ENCODE measurements at places on chromosomes 16 and 17.
A peak's percentile ranks its signal among the peaks of the same experiment; 100 is the strongest.

DNA sequence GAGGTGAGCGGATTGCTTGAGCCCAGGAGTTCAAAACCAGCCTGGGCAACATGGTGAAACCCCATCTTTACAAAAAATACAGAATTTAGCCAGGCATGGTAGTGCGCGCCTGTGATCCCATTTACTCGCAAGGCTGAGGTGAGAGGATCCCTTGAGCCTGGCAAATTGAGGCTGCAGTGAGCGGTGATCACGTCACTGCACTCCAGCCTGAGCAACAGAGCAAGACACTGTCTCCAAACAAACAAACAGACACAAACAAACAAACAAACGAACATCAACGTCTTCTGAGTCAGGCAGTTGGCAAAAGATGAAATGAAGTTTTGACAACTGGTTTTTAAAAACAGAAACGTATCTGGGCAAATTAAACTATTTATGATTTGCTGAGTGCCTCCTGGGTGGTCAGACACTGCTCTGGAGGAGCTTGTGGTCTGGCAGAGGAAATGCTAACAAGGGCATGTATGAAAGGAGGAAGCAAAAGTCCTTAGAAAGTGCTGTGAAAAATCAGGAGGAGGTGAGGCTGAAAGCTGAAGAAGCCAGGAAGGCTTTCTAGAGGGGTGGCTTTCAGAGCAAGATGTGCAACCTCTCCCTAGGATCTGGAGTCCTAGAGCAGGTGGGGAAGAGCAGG, 10.2 kb upstream of the KRT20 start:
- no peak for DNase-seq

GRCh38 chr16:79613009-79613408, 12.5 kb upstream of the MAF start:
- no peak for DNase-seq

- no peak for DNase-seq
Measured at GRCh38 chr16:30551781-30552180, 6.4 kb downstream of the ZNF764 start.

DNA sequence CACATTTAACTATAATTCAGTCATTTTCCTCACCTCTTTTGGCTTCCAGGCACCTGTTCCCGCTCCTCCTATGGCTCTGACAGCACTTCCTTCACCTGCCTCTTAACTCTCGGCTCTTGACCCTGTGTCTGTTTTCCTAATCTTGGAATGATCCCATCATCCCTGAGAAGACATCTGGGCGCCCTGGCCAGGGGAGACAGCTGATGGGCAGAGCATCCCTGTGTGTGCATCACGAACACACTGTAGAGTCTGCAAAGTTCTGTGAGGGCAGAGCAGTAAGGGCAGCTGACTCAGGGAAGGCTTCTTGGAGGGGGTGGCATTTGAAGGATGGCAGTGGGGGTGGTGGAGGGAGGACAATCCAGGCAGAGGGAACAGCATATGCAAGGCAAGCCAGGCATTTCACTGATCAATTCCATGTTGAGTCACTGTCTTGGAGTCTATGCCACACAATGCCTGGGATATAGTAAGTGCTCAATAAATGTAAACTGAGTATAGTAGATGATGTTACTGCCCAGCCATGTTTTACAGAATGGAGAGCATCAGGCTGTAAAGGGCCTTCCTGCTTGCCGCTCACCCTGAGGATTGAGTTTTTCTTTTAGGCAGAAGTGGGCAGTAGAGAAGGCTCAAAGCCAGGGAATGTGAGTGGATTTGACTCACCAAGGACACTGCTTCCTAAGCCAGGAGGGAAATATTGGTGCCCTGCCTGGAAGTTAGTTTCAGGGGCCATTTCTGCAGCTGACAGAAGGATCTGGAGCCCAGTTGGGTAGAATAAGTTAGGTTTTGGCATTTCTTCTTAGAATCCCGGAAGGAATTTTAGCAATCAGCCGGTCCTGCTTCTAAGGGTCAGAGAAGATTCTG, 5.8 kb upstream of the RAB11FIP4 start:
- DNase-seq = no peak

- no peak for DNase-seq
Measured at GRCh38 chr17:58375811-58376210, 23.8 kb upstream of the SUPT4H1 start.

- DNase-seq = no peak
Measured at GRCh38 chr16:7335991-7336634, 3.5 kb downstream of the RBFOX1 start.

DNA sequence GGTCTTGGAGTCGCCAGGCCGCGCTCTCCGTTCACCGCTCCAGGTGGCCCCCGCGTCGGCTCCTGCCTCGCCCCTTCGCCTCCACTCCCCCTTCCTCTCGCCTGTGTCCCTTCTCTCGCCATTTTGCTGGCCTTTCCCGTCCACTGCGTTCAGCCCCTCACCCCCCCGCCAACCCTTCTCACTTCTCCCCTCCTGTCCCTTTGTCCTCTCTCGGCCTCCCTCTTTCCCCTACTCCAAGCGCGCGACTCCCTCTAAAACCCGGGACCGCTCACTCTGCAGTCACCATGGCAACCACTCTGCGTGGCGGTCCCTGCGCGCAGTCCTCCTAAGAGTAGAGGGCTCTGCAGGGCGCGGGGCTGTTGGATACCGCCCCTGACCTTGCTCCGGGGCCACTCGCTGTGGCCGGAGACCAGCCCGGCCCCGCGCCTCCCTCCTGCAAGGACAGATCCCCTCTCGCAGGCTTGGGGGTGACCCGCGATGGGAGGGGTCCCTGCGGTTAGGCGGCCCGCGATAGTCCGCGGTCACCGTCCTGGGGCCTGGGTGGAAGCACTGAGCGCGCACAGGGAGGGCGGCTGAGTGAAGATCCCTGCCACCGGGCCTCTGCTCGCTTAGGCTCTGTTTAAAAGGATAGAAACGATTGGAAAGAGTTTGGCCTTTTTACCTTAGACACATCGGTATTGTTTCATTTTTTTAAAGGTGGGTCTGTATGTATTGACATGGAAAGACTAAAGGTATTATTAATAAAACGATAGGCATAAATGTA, 454 bp downstream of the CCDC40 start:
- peak; percentile 54 for DNase-seq

DNA sequence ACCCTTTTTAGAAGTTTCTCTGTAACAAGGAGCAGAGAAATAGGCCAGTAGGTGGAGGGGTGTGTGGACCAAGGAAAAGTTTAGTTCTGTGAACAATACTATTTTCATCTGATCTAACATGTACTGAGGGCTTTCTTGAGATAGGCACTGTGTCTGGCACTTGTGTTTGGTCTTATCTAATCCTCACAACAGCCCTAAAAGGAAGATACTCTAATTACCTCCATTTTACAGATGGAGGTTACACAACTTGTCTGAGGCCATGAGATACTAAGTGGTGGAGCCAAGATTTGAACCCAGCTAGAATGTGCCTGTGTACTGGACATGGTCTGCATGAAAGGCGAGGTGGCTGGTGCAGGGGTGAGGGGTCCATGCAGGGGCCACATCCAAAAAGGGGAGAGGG, 4.5 kb downstream of the TNFSF12 start:
- DNase-seq = no peak
